ENCODE measurements at places on chromosomes 2 and 18. TPM values are rescaled to one million over a fixed set of nuclear protein-coding genes. Genes with fewer than 3 reads are reported as not detected.

Gene DCC
- 0.02 TPM for total RNA-seq

Gene CSRNP3
- total RNA-seq = 3.7 TPM

Gene EGR4
- not detected for total RNA-seq

- DNase-seq = no peak
These were observed 397.2 kb upstream of the FANCL start for GRCh38 chr2:58638256-58638805.

- DNase-seq = no peak
These were observed 63.9 kb upstream of the PAX8 start for GRCh38 chr2:113342650-113343049.

Gene ATAD2B
- 2.3 TPM for total RNA-seq

GRCh38 chr2:152432206-152432653 is 97.3 kb downstream of the FMNL2 start:
- DNase-seq = no peak

Gene MRO
- total RNA-seq = 1.2 TPM

- peak; percentile 61 for DNase-seq
These were observed 85.3 kb upstream of the RAB27B start for GRCh38 chr18:54742659-54743604.

- peak; percentile 46 for DNase-seq
These were observed at the start of gene TUBB6 for GRCh38 chr18:12307701-12308385. Gene TUBB6 (plus strand): TSS chr18:12308241. CDS start chr18:12308293, 52 bp downstream.

Gene SCG2
- total RNA-seq = 0.62 TPM

DNA sequence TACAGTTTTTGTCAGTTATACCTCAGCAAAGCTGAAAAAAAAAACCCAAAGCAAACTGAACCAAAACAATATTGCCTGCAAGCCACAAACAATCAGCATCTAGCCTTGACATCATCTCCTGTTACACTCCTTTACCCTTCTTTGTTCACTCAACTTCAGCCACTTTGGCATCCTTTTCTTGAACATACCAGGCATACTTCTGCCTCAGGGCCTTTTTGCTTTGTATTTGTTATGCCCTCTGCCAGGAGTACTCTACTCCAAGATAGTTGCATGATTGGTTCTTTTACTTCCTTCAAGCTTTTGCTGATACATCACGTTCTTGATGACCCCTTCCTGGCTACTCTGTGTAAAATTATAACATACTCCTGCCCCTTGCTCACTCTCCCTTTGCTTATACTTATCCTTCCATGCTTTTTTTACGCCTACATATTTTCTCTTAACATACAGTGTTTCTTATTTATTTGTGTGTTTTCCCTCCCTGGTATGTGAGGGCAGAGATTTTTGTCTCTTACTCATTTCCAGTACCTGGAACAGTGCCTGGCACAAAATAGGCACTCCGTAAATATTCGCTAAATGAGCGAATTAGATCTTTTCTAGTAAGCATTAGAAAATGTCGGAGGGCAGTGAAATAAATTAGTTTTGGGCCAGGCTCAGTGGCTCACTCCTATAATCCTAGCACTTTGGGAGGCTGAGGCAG is 12.7 kb downstream of the ABI2 start:
- peak; percentile 75 for DNase-seq

GRCh38 chr18:36352384-36352783 is 54.9 kb downstream of the FHOD3 start:
- peak; percentile 89 for DNase-seq

GRCh38 chr2:188957646-188958045 is 16.5 kb upstream of the COL3A1 start:
- DNase-seq = no peak

Measured in H4 (cell line).